NAMALWA (cell line): ENCODE measurements at places on chromosomes 5 and 9.

GRCh38 chr9:88571419-88571818 is 36.4 kb downstream of the NXNL2 start:
- DNase-seq, result no peak

DNA sequence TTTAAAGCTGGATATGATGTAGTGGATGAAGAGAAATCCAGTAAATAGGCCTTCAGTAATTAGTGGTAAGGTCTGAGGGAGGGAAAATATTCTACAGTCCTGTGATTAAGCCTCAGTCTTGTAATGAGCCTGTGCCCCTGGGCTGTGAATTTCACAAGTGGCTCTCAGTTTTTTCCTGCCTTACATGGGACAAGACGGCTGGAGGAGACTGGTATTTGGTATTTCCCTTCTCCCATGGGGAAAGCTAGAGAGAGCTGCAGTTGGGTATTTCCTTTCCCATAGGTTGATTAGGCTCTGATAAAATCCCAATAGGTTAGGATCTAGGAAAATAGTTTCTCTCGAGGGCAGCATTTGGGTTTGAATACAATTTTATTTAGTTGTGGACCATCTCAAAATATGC is 62.2 kb upstream of the GNA14 start:
- DNase-seq, result no peak

- no peak for DNase-seq
Observed at GRCh38 chr9:68923480-68923879, 90.4 kb downstream of the PRKACG start.

- DNase-seq, result peak; percentile 99
Observed at GRCh38 chr9:122940749-122941581, at the start of gene RABGAP1. Gene RABGAP1, plus strand, starts transcription at chr9:122941020. Its CDS starts 16,040 bp downstream, at chr9:122957060.

GRCh38 chr9:9992936-9993335 is 619.9 kb downstream of the PTPRD start:
- DNase-seq, result no peak

DNA sequence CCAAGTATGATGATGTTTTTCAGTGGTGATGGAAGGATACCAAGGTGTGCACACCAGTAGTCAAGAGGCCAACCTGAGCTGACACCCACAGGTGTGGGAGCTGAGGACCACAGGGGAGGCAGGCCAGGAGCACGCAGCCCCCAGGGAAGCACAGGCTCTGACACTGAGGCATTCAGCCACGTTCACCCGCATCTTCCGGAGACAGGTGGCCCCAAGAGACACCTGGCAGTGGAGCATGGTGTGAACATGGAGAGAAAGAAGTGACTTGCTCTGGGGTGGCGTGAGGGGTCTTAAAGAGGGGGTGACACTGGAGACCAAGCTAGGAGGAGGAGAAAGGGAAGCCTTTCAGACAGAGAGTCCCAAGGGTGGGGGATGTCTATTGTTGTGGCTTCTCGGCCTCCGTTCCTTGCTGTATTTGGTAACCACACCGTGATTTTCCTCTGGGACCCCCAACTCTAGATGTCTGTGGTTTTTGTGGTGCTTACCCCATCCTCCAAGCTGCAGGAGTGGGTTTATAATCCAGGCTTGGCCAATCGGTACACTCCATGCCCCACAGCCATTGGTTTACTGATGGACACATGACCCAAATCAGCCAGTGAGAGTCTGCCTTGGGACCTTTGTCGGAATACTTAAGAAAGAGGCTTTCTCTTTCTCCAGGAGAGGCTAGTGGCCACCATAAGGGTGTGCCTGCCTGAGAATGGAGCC is 84.6 kb downstream of the HRH2 start:
- no peak for DNase-seq

DNA sequence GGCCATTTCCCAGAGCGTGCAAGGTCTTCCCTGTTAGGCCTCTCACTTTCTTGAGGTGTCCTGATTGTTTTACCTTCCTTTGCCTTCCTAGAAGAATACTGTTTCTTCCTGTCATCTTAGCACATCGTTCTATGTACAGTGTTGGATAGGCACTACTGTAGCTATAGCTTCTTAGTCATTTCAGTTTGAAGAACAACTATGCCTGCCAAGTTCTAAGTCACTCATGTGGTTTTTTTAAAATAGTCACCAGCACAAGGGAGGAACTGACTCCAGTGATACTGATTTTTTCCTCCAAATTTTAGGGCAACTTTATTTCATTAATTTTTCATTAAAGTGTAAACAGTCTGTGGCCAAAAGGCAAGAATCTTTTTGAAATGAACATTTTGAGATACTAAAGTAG is 122.4 kb upstream of the NR5A1 start:
- no peak for DNase-seq

- no peak for DNase-seq
Observed at GRCh38 chr9:111986035-111986556, 89.5 kb downstream of the UGCG start.

- peak; percentile 23 for DNase-seq
Observed at GRCh38 chr5:3659907-3660306, 64.3 kb downstream of the IRX1 start.

DNA sequence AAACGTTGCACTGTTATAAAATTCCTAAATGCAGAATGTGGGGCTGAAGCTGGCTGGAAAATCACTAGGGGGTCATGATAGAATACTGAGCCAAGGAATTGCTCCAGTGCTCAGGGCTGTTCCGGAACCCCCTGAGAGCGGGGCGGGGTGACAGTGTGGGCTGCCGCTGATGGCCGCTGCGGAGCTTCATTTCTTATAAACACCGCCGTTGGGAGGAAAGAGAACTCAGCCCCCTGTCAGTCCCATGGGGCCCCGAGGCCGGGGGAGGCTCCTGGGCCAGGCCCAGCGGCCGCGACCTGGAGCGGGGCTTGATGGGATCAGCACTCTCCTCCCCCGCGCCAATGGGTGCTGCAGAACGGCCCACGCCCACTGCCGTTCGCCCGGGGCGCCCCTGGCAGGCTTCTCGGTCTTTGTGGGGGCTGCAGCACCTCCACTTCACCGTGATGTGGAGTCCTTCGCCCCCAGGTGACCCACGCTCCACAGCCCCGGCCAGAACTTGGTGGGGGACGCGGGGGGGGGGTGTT is 5.2 kb upstream of the IRF1 start:
- DNase-seq, result peak; percentile 94

DNA sequence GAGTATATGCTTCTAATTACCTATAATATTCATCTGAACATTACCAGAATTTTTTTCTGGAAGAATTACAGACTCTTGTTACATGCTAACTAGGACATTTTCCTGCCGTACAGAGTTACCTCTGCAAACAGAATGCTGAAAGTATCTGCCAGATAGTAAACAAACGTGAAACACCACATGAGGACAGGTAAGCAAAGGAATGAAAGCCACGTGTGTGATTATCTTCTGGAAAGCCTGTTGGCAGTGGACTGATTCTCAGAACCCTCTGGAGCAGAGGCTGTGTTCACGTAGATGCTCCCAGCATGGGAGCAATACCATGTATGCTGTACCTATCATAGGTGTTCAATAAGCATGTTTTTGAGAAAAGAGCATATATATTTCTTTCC is 472.6 kb downstream of the ENC1 start:
- no peak for DNase-seq

DNA sequence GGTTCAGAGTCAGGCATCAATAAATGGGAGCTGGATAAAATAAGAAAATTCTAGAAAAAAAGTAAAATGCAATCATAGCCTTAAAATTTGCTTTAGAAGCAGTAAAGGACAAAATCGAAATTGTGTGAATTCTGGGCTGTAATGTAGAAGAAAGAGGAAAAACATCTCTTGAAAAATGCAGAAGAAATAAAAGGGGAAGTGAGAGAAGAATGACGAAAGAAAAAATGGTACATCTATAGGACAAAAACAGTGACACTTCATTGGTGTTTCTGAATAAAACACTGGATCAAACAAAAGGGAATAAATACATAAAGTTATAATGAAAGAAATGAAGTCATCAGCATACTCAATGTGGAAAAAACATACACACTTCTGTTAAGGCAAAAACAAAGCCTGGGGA is 642.3 kb downstream of the ACTL7B start:
- peak; percentile 9 for DNase-seq

GRCh38 chr9:131037335-131038255 is 28.6 kb downstream of the LAMC3 start:
- no peak for DNase-seq

- DNase-seq, result no peak
Observed at GRCh38 chr9:1434052-1434767, 384.1 kb downstream of the DMRT2 start.

DNA sequence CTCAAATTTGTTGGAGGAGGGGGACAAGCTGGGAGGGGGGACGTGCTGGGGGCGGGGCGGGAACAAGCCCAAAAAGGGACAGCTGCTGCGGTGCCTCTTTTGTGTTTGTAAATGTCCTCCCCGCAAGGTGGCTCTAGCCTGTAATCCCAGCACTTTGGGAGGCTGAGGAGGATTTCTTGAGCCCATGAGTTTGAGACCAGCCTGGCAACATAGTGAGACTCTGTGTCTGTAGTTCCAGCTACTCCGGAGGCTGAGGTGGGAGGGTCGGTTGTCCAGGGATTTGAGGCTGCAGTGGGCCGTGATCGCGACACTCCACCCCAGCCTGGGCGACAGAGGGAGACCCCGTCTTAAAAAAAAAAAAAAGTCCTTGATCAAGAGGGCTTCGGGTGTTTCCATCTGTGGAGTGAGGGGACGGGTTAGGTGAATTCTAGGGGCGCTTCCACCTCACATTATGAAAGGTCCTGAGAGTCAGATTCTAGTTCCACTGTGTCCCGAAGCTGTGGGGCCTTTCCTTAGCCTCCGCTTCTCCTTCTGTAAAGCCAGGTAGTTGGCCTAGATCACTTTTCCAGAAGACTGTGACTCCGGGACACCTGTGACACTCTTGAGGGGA is 779 bp upstream of the CTNNA1 start:
- DNase-seq, result no peak

DNA sequence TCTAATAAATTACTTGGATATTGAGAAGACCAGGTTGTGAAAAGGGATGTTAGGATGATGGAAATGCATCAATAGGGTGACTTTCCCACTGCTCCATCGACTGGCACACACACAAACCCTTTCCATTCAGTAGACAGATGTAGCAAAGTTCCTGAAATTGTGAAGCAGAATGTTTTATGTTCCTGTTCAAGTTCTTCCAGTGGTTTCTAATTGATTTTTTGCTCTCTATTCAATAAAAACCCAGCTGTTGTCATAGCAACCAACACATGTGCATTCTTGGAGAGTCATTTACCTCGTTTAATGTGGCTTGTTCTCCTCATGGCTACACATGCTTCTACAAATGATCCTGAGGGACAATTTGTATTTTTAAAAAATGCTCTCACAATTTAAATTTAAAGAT is 244.6 kb downstream of the RAB3C start:
- no peak for DNase-seq
